Activated naive CD8-positive, alpha-beta T cell treated with anti-CD3 and anti-CD28 coated beads, Interleukin-2, amount 10 ng/mL, durations not matched to agents 7 days and 5 days (primary cell): ENCODE measurements at places on chromosomes 3 and 15. TPM values are rescaled to one million over a fixed set of nuclear protein-coding genes. Genes with fewer than 3 reads are reported as not detected.

GRCh38 chr3:177185035-177185574 lies 12.2 kb downstream of the TBL1XR1 start:
- no peak for DNase-seq

The GABRB3 gene
- not detected for total RNA-seq

The CCR2 gene
- 53.0 TPM for total RNA-seq

DNA sequence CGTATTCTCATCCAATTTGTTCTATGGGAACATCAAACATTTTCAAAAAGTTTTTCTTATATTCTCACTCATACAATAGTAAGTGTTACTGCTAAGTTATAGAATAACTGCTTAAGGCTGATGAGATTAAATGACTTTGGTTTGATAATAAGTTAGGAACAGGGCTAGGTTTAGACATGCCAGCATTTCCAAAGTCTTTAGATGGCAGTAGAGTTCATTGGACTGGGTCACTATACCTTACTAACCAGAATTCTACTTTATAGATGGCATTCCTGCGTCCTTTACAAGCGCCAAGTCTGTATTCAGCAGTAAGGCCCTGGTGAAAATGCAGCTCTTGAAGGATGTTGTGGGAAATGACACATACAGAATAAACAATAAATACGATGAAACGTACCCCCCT lies 21.7 kb downstream of the PLAAT1 start:
- DNase-seq = no peak

DNA sequence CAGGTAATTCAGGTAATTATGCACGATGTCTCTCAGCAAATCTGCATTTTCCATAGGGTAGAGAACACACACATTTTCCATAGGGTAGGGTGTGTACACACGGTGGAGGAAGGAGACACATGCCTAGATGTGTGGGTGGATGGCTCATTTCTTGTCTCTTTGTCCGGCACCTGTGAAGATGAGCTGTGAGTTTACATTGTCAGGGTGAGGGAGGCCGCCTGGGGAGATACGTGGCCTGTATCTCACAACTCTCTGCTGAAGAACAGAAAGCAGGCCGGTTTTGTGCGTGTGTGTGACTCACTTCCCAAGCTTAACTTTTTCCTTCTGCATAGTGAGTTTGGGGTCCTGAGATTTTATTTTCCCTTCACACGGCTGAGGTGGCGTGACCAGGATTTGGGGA lies 60.3 kb downstream of the SLC6A6 start:
- DNase-seq = no peak

The KLHL40 gene
- total RNA-seq = not detected

- DNase-seq = no peak
Measured at GRCh38 chr15:74579001-74579400, 36.6 kb upstream of the CLK3 start.

- DNase-seq = no peak
Measured at GRCh38 chr3:157423337-157423736, 13.3 kb upstream of the PTX3 start.

GRCh38 chr15:91116113-91117067 lies 16.3 kb downstream of the SV2B start:
- no peak for DNase-seq

The CEP70 gene
- total RNA-seq = 28.3 TPM

The EPHB1 gene
- total RNA-seq = 0.91 TPM

GRCh38 chr3:146468671-146469149 lies 651 bp downstream of the PLSCR2 start:
- DNase-seq = no peak

DNA sequence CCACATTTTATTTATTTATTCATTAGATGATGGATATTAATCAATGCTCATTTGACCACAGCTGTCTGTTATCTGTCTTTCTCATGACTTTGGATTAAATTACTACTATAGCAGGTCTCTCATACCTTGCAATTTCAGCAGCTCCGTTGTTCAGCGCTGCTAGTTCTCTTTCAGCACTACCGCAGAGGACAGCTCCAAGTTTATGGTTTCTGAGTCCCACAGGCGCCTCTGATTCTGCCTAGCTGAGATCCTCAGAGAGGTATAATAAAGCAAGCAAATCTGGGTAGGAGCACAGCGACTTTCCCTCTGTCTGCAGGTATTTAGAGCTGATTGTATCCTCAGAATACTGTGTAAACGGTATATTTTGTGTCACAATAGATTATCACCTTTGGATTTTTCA lies 204.9 kb downstream of the CNTN4 start:
- DNase-seq = no peak

DNA sequence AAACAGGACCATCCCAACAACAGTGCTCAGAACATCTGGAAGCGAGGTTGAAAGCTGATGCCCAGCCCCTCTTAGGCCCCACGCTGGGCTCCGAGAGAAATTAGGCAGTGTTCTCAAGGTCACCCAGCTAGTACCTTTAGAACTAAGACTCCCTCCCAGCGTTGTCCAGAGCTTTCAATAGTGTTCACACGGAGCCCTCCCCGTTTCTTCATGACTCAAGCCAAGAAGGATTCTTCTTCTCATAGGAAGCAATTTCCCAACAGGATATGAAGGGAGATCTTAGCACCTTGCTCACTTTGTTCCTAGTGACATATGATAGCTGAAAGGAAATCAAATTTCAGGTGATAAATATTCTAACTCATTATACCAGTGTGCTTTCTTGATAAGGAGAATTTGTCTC lies 244.2 kb upstream of the ST8SIA2 start:
- DNase-seq = no peak

GRCh38 chr15:37079726-37080125 lies 20.6 kb downstream of the MEIS2 start:
- no peak for DNase-seq

The GOLGA8J gene
- 0.80 TPM for total RNA-seq

The VIPR1 gene
- 22.3 TPM for total RNA-seq

DNA sequence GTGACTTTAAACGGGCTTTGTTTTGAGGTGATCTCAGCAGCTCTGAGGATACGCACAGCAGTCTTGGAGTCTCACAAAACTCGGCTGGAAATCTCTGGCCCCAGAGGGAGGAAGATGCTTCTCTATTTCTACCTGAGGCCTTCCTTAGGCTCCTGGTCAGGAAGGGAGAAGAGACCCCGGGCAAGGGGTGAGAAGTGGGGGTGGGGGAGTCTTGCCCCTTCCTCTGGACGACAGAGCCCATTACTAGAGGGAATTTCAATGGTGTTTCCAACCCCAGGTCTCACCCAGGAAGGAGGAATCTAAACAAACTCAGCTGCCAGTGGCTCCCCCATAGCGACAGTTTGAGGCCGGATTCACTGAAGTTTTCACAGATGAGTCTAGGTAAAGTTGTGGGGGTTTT lies 37.4 kb upstream of the PCSK6 start:
- no peak for DNase-seq
